AML-193 (cell line): ENCODE measurements at places on chromosomes 2 and 18.

DNA sequence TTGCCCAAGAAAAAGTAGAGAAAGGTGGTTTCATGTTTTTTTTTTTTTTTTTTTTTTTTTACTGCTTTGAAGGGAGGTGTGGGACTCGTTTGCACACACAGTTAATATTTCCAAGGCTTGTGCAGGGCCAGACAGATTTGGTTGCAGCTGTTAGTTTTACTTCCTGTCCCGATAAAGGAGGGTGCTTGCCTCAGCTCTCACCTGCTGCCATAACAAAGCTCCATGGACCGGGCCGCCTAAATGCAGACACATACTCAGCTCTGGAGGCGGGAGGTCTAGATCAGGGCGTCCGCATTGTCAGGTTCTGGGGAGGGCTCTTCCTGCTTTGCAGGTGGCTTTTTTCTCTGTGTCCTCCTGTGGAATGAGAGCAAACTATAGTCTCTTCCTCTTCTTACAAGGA, 69.9 kb downstream of the ODC1 start:
- no peak for DNase-seq

DNA sequence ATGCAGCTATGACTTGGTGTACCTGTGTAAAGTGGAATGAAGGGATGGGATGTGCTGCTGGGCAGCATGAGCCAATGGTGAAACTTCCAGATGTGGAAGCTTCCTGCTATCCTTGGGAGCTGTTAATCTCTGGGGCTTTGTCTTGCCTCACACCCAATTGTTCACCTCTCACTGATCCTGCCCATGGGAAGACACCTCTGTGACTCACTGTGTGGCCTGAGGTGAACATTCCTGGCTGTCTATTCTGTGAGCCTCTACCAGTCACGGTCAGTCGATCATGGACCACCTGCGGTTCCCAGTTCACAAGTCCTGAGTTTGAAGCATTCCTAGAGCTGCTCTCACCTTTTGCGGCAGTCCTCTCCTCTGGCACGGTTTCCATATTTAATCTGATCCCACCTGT, 12.1 kb downstream of the NEURL3 start:
- no peak for DNase-seq

GRCh38 chr2:10091182-10091888, 11.1 kb upstream of the CYS1 start:
- no peak for DNase-seq

- no peak for DNase-seq
Measured at GRCh38 chr2:132676999-132677398, 7.0 kb upstream of the LYPD1 start.

DNA sequence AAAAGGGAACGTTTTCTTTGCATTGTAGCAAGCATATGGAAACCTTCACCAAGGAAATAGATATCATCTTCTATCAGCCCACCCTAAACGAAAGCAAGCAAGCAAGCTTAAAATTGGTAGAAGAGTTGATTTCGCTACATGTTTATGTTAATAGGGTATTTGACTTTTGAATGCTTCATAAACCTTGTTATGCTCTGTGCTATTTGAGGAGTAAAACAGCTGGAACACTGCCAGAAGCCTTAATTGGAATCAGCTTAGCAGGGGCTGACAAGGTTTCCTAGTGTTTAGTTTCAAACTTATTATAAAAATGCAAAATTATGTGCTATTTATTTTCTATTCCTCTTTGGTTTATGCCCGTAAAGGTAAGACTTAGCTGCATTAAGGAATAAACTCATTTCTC, 70.6 kb upstream of the LINC00305 start:
- DNase-seq = no peak

DNA sequence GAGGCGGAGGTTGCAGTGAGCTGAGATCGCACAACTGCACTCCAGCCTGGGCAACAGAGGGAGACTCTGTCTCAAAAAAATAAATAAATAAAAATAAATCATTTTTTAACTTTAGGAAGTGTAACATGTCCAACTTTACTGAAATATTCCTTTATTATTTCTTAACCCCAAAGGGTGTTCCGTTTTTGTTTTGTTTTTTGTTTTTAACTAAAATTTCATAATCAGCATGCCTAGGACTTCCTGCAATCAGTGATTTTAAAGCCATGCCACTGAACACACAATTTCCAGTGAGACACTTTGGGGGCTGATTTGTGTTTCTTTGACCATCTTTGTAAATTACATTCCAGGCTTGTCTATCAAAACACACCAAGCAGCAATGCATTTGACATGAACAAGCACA, 7.1 kb downstream of the CATIP start:
- DNase-seq = no peak

GRCh38 chr18:30596635-30597034, 445.9 kb downstream of the DSC3 start:
- DNase-seq = no peak

- DNase-seq = no peak
Measured at GRCh38 chr2:237201461-237202287, 116.0 kb downstream of the COPS8 start.

GRCh38 chr2:237529452-237530402, 36.6 kb upstream of the PRLH start:
- no peak for DNase-seq

GRCh38 chr18:55857956-55858355, 270.0 kb upstream of the TCF4 start:
- no peak for DNase-seq

GRCh38 chr18:74512321-74513053, 16.3 kb downstream of the CNDP2 start:
- no peak for DNase-seq

GRCh38 chr18:60987963-60988362, 345.3 kb upstream of the CDH20 start:
- no peak for DNase-seq

DNA sequence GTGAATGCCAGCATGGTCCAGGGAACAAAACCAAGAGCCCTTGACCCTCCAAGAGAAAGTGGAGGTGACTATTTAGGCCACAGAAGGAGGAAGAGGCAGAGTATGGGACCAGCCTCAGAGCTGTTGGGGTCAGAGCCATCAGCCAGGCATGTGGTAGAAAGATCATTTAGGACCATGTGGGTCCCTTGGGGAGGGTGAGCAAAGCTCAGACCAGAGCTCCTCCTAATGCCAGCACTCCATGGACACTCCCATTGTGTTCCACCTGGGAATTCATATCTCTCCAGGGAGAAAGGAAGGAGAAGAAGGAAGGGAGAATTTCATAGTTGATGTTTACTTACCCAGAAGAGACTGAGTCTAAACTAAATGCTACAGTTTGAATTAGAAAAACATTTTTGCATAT, 73.2 kb downstream of the CYBRD1 start:
- no peak for DNase-seq

GRCh38 chr2:188770296-188770695, 203.9 kb upstream of the COL3A1 start:
- DNase-seq = no peak

- no peak for DNase-seq
Measured at GRCh38 chr2:95158441-95158840, 1.2 kb downstream of the ZNF514 start.

GRCh38 chr18:58856881-58857280, 7.8 kb upstream of the ZNF532 start:
- DNase-seq = no peak

- DNase-seq = no peak
Measured at GRCh38 chr2:121649149-121649595, at the start of gene CLASP1. CLASP1 (minus strand) TSS chr2:121649462; CDS start chr2:121605895, 43,567 bp downstream.

- DNase-seq = no peak
Measured at GRCh38 chr2:223863491-223863890, 26.1 kb upstream of the AP1S3 start.

GRCh38 chr2:209872675-209873074, 101.0 kb downstream of the UNC80 start:
- DNase-seq = no peak

DNA sequence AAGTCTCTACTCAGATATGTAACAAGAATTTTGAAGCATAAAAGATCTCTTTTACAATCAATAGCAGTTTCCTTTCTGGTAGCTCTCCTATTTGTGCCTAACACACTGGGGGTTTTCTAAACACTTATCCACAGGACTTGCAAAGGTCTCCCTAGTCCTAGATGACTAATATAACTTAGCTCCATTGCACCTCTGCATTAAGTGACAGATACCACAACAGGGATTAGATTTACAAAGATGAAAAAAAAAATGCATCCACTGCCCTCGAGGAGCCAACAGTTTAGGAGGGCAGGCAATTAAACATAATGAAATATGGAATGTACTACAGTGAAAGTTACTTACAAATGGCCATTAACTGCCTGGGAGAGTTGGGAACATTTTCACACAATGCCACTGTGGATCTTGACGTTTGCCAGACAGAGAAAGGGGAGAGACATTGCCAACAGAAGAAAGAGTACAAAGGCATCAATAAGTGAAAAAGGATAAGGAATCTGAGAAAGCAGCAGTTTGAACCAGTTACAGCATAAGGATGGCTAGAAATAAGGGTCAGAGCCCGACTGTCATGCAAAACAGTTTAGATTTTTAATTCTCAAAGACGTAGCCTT, 14.3 kb downstream of the PPP3R1 start:
- no peak for DNase-seq

GRCh38 chr2:100202567-100202966, 60.2 kb upstream of the AFF3 start:
- DNase-seq = no peak

DNA sequence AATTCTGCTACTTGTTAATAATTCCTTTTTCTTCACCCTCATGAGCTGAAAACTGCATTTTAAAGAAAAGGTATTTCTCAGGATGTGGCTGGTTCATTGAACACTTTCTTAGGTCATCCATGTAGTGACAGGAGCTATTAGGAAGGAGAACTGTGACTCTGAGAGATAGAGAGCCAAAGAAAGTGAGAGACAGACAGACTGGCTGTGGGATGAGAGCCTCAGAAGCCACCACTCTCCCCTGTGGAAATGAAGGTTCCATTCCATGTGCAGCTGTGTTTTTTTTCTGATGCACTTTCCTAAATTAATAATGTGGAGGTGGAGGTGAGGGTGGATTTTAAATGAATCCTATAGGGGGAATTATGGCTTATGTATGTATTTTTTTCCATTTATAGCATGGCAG, 113.3 kb downstream of the FAM210A start:
- DNase-seq = no peak

- DNase-seq = no peak
Measured at GRCh38 chr2:179344280-179344964, 79.8 kb upstream of the SESTD1 start.

DNA sequence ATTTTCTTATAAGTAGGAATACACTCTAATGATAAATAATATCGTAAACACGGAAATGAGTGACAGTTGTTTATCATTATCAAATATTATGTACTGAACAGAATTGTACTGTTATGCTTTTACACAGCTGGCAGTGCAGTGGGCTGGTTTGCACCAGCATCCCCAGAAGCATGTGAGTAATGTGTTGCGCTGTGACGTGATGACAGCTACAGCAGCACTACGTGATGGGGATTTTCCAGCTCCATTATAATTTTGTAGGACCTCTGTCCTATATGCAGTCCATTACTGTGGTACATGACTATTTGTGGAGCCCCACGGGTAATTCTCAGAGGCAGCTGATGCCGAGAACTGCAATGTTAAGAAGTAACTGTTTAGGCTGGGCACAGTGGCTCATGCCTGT, 77.3 kb upstream of the ATG16L1 start:
- DNase-seq = no peak

DNA sequence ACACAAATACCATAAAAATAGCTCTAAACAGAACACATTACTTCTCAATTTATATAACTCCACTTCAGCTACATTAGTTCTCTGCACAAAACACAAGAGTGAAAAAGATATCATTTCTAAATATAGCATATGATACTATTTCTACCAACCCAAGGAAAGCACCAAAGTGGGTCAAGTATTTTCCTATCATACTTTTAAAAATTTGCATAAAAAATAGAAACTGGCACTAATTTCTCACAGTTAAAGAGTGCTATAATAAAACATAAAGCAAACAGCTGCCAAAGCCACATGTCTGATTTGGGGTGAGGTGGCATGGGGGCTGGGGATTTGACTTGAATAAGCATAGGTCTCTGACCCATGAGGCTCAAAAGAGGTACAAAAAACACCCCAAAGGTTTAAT, 61.5 kb downstream of the BARD1 start:
- DNase-seq = no peak

DNA sequence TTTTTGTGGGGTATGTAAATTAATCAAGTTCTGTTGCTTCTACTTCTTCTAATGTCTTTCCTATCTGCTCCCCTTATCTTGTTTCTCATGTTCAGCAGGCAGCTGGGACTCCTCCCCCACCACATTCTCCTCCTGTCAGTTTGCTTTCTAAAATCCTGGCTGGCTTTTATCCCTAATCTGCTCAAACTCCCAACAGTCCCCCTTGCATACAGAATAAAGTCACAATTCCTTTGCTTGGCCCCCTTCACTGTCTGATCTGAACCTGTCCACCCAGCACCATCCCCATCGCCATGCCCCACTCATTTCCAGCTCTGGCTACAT, 2.2 kb downstream of the CFAP221 start:
- no peak for DNase-seq

DNA sequence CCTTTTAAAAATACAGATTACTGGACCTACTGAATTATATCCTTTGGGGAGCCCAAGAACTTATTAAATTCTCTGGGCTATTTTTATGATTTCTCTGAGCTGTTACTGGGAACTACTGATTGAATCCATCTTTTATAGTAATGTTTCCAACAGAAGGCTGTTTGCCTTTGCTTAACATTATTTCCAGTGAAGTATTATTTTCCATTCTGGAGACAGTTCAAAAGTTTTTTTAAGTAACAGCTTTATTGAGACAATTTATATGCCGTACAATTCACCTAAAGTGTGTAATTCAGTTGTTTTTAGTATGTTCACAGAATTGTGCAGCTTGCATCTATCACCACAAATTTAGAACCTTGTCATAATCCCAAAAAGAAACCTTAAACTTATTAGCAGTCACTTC, 100.6 kb downstream of the BABAM2 start:
- DNase-seq = no peak

DNA sequence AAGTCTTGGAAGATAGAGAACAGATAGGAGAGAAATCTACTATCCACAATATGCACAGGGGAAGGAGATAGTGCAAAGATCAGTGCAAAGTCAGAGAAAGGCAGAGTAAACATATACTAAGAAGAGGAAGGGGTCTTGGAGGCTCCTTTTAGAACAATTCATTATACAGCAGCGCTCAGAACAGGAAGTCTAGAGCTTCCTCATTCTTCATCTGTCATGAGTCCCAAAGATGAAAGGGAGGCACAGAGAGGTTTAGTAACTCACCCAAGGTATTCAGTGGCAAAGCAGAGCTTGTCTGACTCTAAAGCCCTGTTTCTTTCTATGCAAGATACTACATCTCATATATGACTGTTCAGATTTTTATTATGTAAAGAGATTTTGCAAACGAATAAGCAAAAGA, 1.4 kb downstream of the SP110 start:
- DNase-seq = peak; percentile 68

DNA sequence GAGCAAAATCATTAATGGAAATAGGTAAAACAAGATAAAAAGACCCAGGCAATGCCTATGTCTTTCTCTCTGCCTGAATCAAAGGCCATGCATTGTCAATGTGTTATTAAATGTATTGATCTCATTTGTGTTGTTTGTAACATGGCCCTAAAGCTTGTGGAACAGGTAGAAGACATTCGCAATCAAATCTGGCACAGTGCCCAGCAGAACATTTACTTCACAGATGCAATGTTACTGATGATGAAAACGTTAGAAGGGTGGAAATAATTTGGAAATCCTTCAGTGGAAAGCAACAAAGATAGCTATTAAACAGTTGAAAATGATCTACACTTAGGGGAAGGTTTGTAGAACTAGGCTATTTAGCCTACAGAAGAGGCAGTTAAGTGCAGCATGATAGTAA, 368.2 kb downstream of the EPHA4 start:
- no peak for DNase-seq

- DNase-seq = peak; percentile 20
Measured at GRCh38 chr2:1546023-1546591, 132.8 kb downstream of the TPO start.

- DNase-seq = peak; percentile 54
Measured at GRCh38 chr2:169080250-169081069, 11.1 kb downstream of the DHRS9 start.
